ENCODE measurements at places on chromosomes 11 and 22.

DNA sequence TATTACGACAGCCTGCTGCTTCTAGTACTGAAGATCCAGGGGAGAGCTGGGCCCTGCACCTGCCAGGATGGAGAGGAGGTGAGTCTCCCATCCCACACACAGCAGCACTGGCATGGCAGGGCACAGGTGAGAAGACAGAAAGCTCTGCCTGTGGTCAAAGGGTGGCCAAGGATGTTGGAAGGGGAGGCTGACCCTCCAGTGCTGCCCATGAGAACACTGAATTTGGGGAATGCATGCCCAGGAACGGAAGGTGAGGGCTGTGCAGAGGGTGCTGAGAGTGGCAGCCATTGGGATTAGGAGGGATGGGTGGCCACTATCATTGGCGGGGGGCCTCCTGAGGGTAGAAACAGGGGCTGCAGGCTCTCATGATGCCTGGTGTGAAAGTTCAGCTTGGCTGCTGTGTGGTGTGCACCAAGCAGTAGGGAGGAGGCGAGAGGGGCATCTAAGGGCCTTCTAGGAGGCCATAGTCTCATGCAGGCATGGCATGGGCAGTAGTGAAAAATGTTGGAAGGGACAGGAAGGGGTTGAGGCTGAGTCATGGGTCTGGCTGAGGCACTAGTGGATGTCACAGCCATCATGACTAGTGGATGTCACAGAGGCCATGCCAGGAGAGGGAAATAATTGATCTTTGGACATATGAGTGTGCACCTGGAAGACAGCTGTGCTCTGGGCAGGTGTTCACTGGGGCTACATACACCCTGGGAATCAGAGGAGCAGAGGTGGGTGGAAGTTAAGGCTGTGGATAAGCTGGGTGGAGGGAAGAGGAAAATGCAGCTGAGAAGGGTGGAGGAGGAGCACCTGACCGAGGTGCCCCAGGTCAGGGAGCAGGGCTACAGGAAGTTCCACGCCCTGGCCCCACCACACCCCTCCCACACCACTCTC lies 2.5 kb upstream of the LRRC74B start:
- DNase-seq: no peak

DNA sequence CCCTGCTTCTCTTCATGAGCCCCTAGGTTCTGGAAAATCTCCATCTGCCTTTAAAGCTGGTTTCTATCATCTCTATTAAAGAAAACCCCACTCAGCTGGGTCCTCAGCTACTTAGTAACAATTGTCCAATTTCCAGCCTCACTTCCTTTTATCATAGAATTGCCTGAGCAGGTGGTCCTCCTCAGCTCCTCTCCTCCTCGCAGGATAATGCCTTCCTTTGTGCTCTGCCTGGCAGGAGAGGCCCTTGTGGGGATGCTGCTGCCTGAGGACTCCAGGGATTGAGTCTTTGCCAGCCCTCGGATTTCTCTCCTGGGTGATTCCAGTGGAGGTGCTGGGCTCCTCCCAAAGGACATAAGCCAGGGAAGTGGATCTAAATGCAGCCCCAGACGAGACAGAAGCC lies 448.3 kb downstream of the INSC start:
- DNase-seq: peak; percentile 68

- no peak for DNase-seq
Measured at GRCh38 chr22:20591660-20592310, 84.4 kb downstream of the MED15 start.

DNA sequence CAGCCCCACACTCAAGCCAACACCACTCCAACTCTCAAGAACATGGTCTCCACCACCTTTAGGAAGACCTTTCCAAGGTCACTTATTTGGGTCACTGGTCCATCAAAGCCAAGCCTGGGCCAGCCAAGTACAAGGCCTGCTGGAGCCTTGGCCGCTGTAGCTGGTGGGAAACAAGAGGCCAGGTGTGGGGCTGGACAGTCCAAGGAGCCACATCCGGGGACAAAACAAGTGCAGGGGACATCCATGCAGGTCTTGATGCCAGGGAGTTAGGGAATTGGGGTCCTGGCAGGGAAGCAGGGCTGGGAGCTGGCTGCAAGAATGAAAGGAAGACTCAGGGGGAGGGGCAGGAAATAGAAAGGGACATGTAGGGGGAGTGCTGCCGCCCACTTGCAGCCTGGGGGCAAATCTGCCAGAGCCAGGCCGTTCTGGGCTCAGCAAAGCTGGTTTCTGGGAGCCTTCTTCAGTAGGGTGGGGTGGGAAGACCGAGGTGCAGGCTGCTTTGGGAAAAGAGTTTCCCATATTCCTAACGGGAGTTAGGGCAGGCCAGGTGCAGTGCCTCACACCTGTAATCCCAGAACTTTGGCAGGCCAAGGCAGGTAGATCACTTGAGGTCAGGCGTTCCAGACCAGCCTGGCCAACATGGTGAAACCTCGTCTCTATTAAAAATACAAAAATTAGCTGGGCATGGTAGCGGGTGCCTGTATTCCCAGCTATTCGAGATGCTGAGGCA lies 69.5 kb upstream of the ATXN10 start:
- DNase-seq: no peak

- no peak for DNase-seq
Measured at GRCh38 chr11:46336563-46337180, 10.6 kb upstream of the DGKZ start.

DNA sequence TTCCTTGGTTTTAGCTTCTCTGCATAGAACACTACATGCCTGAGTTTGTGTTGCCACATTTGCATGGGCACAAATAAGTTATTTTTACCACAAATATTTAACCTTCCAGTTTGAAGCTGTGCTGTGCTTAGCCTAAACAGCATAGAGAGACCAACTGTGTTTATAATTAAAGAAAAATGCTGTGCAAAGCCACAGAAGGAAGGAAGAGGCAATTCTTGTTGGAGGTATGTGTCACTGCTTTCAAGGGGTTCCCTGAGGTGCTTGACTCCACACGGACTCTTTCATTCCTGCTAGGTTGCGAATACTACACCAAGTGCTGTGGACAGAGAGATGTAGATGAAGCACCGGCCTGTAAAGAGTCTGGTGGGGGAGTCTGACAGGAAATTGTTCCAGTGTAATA lies 47.6 kb upstream of the OLFML1 start:
- no peak for DNase-seq

DNA sequence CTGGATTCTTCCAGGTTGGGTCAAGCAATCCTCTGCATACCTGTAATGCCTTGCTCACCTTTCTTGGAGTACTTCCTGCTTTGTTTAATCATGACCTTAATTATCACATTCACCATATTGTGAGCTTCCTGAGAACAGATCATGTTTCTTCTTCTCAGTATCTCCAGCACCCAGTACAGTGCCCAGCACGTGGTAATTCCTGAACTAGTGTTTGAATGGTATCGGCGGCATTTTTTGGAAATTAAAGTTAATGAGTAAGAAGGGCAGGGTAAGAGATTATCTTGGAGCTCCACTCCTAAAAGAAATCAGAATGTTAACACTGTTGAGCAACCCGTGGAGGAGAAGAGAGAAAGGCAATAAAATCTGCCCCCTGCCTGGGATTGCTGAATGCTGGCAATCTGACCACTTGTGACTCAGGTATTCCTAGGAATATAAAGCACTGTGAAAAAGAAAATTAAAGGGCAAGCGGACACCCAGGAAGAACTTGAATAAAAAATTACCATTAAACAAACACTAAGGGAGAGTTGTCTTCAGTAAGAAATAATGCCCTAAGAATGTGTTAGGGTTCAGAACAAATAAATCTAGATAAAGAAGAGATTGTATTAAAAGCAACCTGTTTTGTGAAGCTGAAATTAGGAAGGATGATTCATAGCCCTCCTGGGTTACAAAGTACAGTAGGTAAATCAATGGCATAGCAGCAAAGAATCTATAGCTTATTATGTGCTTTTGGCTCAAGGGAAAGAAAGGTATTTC lies 92.9 kb downstream of the PDHX start:
- DNase-seq: no peak

- DNase-seq: no peak
Measured at GRCh38 chr11:67530282-67530592, 7.0 kb upstream of the CABP2 start.

- DNase-seq: no peak
Measured at GRCh38 chr11:92136797-92137196, 87.8 kb upstream of the FAT3 start.

DNA sequence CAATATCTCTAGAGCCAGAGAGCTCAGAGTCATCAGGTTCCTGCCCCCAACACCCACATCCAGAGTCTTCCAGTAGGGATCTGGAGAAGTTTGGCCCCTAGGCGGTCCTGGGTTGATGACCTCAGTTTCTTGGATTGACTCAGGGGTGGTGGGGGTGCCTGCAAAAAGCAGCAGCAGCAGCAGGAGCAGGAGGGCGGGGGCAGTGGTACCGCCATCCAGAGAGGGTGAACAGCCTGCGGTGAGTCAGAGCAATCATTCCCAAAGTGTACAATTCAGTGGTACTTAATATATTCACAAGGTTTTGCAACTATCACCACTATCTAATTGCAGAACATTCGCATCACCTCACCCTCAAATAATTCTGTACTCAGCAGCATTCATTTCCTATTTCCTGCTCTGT lies 9.9 kb upstream of the SEC14L3 start:
- no peak for DNase-seq

DNA sequence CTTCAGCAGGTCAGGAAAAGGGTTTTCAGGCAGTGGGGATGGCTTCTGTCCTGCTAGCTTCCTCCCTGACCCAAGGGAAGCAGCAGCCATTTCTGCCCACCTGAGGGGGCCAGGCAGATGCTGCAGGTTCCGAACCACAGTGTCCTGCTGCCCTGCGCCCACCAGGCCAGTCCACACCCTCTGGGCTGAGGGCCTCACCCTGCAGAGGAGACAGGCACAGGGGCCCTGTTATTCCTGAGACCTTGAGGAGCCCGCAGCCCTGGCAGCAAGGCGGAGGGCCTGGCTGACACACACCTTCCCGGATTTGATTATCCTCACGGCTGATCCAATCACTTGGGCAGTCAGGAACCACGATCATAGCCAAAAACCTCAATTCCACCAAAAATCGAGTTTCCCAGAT lies 725.8 kb downstream of the BRD1 start:
- no peak for DNase-seq

DNA sequence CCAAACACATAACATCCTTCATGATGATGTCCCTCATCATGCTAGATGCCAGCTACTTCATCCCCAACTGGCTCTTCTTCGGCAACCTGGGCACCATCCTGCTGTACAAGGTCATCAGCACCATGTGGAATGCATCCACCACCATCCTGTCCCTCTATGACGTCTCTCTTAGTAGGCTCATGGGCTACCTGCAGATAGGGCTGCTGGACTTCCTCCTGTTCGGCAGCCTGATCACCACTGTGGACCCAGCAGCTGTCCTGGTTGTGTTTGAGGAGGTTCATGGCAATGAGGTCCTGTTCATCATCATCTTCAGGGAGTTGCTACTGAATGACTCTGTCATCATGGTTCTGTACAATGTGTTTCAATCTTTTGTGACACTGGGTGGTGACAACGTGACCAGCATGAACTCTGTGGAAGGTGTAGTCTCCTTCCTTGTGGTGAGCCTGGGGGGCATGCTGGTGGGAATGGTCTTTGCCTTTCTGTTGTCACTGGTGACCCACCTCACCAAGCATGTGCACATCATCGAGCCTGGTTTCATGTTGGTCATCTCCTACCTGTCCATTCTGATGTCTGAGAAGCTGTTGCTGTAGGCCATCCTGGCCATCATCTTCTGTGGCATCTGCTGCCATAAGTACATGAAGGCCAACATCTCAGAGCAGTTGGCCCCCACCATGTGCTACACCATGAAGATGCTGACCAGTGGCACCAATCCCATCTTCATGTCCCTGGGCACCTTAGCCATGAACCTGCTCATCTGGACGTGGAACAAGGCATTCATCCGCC lies 120.7 kb upstream of the SERPIND1 start:
- peak; percentile 89 for DNase-seq

DNA sequence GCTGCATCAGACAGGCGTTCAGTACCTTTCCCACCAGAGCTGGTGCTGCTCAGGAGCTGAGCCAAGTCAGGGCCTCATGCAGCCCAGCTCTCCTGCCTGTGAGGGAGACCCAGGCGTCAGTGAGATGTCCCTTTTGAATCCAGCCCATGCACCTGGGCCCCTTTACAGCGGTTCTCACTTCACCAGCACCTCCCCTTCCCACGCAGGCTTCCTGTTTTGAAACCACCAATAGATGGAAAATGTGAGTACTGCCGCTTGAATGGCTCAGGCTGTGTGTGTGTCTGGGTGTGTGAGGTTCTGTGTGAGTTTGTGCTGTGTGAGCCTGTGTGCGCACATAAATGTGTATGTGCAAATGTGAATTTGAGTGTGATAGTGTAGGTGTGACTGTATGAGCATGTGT lies 88.4 kb downstream of the UBASH3B start:
- no peak for DNase-seq

- no peak for DNase-seq
Measured at GRCh38 chr22:46538814-46539160, 1.4 kb upstream of the CELSR1 start.

DNA sequence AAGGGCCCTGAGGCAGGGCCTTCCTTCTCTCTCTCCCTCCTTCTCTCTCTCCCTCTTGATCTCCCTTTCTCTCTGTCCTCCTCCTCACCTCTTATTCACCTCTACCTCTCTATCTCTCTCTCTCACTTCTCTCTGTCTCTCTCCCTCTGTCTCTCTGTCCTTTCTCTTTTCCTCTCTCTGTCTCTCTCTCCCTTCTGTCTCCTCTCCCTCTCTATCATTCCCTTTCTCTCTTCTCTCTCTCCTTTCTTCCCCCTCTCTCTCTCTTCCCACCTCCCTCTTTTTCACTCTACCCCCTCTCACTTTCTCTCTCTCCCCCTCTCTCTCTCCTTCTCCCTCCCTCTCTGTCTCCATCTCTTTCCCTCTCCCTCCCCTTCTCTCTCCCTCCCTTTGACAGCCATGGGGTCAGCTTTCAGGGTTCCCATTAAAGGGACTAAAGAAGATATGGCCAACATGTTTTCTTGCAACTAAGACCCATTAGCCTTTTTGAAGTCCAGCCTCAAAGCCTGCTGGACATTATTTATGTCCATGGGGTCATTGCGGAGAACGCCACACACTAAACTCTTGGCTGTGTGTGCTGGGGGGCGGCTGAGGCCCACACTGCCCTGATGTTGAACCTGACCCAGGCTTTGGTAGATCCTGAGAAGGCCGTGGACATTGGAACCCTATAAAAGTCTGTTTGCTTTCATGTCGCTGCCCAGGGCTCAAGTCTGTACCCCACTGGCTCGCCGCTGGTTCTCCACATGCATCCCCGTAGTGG lies 15.0 kb downstream of the ANO1 start:
- no peak for DNase-seq

DNA sequence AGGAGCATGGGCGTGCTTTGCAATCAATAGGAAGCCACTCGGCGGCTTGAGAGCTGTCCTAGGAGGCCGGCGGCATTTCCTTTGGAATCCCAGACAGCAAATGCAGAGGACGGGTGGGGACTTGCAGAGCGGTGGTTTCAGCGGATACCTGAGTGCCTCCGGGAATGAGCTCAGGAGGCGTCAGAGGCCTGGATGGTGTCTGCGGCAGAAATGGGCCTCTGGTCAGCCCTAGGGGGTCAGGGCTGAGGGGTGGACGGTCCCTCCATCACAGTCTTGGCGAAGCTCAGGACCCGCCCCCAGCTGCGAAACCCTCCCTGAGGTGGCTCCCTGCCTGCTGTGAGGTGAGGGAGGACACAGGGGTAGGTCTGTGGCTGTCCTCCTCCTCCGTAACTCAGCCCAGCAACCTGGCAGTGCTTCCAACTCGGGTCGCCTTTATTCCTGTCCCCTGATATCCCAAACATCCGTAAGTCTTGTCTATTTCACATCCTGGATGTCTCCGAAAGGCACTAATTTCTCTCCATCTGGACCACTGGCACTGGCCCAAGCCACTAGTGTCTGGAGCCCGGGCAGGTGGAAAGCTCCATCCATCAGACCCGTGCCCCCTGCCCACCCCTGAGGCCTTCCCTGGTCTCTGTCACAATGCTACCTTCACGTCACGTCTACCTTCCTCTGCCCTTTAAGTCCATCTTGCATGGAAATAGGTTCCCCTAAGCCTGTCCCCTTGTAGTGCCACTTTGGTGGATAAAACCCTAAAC lies 686.6 kb downstream of the BRD1 start:
- DNase-seq: no peak

All from esophagus muscularis mucosa (tissue), 4 donors.